ENCODE measurements at places on chromosomes 16 and 17.

DNA sequence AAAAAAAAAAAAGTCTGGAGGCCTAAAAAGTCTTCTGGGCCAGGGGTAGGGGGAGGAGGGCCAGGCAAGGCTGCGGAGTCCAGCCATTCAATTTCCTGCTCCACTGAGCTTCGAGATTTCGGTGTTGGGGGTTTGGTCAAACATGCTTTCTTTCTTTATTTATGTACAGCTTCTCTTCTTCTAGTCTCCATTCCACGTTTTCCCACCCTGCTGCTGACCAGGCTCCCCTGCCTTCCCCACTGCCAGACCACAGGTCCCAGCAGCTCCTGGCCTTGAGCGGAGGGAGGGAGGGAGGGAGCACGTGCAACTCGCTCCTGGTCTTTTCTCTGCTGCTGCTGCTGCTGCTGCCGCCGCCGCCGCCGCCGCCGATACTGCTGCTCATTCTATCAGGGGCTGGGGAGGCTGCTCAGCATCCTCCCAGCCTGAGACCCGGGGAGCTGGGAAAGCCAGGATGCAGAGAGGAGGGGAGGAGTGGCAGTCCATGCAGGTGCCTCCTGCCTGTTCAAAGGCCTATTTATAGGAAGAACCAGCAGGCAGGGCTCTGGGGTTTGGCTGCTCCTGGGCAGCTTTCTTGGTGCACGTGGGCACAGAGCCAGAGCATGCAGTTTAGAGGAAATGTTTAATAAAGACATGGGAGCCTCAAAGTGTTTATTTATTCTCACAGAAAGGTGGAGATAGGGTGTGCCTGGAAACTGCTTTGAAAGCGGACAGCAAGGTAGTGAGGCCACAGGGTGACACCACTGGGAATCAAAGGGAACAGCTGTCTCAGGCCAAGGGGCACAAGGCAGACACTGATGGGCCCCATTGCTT lies 23.4 kb upstream of the ZFHX3 start:
- DNase-seq: peak; percentile 68

GRCh38 chr17:67200727-67201301 lies 44.2 kb downstream of the HELZ start:
- no peak for DNase-seq

DNA sequence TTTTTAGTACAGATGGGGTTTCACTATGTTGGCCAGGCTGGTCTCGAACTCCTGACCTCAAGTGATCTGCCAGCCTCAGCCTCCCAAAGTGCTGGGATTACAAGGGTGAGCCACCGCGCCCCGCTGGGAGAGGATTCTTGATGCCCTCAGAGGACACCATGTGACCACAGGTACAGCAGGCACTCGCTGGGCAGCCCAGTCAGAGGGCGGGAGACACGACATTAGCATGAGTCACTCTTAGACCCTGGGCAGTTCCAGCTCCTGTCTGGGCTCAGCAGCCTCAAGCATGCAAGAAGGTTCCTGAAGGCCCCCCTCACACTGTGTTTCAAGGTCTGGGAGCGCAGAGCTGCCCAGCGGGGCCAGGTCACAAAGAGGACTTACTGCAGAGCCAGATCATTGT lies 11.9 kb downstream of the STAC2 start:
- no peak for DNase-seq

GRCh38 chr17:65027305-65027704 lies 29.2 kb downstream of the GNA13 start:
- no peak for DNase-seq

- no peak for DNase-seq
Observed at GRCh38 chr16:66895999-66896398, 15.7 kb downstream of the PDP2 start.

DNA sequence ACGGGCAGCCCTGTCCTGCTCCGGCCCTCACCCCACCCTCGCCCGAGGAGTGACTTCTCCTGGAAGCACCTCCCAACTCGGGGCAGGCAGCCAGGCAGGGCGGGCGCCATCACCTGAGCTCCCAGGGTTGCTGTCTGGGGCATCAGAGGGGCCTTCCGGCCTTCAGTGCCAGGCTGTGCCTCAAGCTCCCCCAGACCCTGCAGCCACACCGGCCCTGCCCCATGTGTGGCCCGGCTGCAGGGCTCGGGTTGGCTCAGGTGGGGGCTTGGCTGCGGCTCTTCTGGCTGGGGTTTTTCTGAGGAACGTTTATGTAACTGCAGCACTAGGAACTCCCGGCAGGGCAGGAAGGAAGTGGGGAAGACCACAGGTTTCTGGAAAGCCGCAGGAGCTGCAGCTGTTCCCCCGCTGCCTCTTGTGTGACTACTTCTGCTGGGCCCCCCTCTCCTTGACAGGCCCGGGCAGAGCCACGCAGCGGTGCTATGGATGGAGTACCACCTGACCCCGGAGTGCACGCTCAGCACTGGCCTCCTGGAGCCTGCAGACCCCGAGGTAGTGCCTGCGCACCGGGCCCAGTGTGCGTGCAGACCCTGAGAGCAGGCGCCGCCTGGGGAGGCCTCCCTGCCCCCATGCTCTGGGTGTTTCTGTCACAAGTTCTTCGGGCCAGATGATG lies 45.6 kb downstream of the PRMT7 start:
- peak; percentile 21 for DNase-seq

DNA sequence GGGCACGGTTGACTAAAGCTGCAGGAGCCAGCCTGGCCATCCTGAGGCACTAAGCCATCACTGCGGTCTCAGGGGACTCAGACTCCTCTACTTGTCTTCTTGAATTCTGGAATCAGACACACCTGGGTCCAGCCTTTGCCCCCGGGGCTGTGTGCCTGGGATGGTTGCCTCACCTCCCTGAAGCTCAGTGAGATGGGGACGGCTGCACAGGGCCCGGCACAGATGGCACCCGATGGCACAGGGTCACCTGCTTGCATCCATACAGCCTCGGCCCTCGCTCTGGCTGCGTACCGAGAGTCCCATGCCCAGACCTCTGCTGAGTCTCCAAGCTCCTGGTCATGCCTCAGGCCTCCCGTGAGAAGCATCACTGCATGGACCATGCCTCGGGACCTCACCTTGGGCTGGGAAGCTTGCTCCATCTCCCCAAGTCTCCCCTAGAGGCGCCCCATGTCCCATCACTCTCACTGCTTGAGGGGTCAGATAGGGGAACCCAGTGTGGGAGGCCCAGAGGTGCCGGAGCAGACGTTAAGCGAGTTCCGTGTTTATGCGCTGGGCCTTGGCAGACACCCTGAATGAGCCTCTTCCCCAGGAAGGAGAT lies 316.3 kb downstream of the SEC14L1 start:
- no peak for DNase-seq

GRCh38 chr16:19601083-19601976 lies 45.8 kb downstream of the VPS35L start:
- DNase-seq: no peak

DNA sequence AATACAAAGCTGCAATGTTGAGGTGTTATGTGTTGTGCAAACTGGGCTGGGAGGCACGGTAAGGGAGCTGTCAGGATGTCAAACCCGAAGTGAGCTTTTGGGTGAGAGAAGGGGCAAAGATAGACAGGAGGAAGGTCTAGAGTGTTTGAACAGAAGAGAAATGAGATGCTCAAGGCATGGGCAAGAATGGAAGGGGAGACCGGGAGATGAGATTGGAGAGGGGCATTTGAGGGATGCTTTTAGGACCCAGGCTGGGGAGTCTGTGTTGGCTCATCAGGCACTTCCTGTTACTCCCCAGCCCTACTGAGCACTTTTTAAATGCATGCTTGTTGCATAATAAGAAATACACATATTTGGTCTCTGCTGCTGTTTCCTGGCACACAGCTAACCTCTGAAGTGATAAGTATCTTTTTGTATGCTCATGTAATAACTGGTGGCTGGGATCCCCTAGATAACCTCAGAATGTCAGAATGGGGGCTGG lies 13.7 kb downstream of the UNC45B start:
- DNase-seq: no peak

DNA sequence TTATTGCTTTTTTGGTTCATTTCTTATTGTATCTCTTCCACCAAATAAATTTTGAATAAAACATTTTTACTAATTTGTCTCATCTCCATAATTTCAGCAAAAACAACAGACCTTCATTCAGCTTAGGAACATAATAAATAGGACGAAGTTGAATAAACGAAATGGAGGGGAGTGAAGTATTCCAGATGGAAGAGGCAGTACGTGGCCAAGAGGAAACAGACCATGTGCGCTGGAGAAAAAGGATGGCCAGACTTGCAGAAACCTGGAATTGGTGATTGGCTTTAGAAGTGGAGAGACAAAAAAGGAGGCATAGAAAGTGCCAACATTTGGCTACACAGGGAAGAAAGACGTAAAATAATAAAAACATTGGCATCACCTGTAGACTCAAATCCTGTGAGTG lies 113.5 kb downstream of the USP22 start:
- no peak for DNase-seq

DNA sequence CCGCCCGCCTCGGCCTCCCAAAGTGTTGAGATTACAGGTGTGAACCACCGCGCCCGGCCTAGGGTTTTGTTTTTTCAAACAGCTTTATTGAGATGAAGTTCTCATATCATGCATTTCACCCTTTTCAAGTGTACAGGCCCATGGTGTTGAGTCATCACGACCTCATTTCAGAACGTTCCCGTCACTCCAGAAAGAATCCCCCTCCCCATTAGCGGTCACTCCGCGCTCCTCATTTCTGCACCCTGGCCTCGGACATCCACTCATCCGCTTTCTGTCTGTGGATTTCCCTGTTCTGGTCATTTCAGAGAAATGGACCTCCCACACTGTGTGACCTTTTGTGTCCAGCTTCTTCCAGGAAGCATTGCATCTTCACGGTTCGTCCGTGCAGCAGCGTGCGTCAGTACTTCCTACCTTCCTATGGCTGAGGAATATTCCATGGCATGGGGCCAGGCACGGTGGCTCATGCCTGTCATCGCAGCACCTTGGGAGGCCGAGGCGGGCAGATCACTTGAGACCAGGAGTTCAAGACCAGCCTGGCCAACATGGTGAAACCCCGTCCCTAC lies 135.2 kb upstream of the GSE1 start:
- no peak for DNase-seq

DNA sequence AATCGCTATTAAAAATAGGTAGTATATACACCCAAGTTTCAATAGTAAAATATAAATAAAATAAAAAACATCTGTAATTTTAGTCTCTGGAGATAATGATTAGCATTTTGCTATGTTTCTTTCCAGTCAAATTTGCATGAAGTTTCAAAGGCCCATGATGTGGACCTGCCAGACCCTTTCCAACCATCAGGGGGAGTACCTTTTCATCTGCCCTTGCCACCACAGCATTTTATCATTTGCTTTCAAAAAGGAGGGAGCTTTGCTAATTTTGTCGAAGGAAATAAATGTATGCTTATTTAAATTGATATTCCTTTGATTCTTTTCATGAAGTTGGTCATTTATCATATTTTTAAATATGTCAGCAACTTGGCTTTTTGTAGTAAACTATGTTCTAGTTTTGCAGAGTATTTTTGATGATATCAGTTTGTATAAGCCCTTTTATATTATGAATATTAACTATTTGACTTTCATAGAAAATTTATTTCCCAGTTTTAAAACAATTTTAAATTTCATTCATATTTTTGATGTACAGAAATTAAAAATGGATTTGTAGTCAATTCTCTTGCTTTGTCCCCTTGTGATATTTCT lies 115.2 kb upstream of the NETO2 start:
- DNase-seq: no peak

DNA sequence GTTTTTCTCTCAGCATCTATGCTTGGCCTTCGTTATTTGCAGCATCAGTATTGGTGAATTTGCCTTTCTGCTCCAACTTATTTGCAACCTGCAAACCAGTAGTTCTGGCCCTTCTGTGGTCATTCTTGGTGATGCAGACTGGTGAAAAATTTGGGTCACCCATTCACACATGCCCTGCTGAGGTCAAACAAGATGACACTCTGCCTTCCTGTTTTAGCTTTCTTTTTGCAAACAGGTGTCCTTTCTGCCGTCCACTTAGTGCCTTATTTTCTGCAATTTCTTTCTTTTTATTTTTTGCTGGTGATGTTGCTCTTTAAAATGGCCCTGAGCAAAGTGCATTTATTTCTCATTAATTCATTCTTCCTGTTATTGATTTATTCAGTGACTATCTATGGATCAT lies 31.3 kb downstream of the PLCG2 start:
- DNase-seq: no peak

DNA sequence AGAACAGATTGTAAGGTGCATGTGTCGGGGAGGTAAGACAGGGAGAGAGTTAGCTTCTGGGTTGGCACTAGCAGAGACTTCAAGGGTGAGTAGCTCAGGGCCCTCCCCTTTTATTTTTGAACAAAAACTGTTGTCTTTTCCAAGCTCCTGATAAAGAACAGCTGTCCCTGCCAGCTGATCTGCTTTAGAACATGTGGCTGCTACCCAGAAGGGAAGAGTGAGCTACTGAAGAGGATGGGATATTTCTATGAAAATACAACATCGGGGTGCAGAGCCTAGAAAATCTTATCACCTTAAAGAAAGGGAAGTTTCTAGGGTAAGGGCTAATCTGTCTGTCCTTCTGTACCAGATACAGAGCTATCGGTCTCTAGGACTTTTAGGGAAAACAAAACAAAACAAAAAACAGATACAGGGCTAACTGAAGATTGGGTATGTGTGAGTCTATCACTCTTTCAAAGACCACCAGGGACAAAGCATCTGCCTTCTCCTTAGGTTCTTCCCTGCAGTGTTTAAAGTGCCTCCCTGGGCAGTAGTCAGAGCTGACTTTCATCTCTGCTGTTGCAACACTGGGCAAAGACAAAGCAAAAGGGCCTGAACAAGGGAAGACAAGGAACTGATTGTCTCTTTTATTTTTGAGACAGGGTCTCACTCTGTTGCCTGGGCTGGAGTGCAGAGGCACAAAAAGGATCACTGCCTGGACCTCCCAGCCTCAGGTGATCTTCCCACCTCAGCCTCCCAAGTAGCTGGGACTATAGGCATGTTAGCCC lies 5.0 kb upstream of the DHRS13 start:
- no peak for DNase-seq

DNA sequence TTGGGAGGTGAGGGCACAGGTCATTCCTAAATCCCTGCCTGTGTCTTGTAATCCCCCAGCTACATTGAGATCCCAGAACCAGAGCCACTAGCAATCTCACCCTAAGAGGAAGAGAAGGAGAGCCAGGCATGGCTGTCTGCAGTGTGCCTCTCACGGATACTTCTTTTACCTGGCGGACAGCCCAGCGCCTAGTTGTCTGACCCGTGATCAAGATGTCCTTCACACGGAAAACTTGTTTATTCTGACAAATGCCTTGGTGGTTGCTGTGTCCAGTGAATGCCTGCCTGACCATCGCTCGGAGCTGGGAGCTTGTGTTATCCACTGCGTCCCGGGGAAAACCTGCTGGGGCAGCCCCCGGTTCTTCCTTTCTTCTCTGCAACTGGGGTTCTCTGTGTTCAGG lies 140.5 kb upstream of the WSCD1 start:
- DNase-seq: no peak

- peak; percentile 91 for DNase-seq
Observed at GRCh38 chr17:50094243-50094752, 853 bp upstream of the PDK2 start.

DNA sequence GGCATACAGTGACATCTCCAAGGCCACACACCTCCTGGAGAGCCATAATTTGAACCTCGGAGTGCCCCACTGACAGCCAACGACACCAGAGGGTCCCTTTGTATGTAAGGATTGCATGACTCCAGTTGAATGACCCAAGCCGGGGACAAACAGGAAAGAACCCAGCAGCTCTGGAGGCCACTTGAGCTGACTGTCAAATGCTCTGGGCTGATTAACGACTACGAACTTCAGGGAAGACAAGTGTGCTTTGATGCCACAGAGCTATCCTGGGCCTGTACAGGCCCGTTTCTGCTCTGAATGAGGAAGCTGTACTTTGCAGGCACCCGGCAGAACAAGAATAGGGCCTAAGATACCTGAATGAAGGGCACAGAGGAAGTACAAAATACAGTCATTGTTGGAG lies 404.6 kb downstream of the SLC39A11 start:
- no peak for DNase-seq

Measured in right lobe of liver (tissue), 6 donors.